NCI-H2171 (cell line): ENCODE measurements at places on chromosomes 5 and 9.

DNA sequence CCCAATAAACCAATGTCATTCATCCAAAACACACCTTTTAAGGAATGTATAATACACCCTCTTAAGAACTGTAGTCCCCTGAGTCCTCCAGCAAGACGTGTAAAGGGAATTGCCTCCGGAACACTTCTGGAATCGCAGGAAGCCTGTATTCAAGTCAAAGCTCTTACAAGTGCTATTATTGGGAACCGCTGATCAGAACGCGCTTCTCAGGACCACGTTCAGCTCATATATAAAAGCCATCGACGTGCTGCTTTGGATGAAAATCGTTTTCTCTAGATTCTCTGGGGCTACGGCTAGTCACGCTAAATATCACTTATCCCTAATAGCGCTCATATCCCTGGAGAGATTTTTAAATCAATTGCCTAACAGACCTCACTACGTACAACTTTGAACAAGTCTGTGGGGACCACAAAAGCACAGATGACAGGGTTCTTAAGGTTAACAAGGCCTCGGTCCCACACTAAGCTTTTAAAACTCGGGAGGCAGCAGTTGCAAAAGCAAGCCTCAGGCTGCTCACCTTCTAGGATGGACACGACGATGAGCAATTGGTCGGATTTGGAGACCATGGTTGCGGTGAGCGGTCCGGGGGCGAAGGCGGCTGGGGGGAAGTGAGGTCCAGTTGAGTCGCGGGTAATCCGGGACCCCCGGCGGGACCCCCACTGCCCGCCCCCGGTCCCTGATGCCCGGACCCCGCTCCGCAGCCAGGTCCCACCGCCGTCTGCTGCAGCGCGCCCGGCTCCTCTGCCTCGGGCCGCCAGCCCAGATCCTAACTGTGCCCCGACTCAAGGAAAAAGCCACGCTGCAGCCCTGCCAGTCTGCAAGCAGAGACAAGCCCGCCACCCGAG, 548 bp downstream of the CEP120 start:
- no peak for DNase-seq

DNA sequence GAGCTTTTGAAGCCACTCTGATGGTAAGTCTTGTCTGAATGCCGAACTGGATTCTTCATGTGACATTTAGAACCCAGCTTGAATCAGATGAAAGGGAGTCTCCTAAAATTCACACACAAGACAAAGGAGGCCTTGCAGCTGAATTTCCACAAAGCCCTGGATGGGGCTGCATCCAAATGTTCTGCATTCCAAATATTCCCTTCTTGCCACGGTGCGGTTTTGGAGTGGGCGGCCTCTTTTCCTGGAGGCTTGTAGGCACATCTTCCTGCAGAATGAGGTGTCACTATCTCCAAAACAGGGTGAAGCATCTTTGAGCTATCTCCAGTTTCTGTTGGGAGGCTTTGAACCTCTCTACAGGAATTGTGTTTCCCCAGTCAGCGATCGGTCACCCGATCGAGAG, 342.7 kb downstream of the ARHGEF28 start:
- DNase-seq: no peak

- no peak for DNase-seq
Observed at GRCh38 chr5:90477073-90477472, 2.4 kb downstream of the POLR3G start.

DNA sequence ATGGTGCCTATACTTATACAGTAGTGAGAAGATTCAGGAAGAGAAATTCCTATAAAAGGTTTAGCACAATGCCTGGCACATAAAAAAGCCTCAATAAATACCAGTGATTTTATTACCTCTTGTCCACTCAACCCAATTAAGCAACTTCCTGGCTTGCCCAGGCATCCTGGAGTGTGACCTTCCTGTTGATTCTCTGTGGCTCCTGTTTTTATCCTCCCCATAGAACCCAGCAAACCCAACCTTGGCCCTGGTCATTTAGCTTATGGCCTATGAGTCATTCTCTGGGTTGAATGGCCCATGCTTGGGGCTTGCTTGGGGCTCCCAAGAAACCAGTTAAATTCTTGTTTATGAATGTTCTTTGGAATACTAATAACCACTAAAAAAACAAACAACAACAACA, 21.4 kb upstream of the SPARC start:
- DNase-seq: no peak

GRCh38 chr9:33379666-33380389, 22.5 kb downstream of the AQP7 start:
- DNase-seq: no peak

GRCh38 chr5:2758632-2759031, 7.2 kb upstream of the IRX2 start:
- no peak for DNase-seq

DNA sequence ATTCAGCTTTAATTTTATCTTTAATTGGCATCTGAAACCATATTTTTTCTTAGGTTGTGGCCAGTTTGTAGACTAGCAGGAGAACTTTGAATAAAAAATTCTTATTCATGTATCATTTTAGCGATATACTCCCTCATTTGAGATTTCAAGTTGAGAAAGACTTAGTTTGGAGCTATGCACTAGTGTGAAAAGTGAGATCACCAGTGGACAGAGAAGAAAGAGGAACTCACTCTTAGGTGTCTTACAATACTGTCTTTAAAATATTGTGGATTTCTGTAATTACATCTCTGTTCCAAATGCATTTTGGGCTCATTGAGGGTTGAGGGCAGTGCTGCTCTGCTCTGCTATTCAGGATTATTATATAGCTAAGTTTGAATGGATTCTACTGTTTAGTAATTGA, 54.7 kb downstream of the NAA35 start:
- DNase-seq: no peak
